Eye (tissue), 1 donor: ENCODE measurements at places on chromosomes 6 and 20.
A peak's percentile ranks its signal among the peaks of the same experiment; 100 is the strongest.

DNA sequence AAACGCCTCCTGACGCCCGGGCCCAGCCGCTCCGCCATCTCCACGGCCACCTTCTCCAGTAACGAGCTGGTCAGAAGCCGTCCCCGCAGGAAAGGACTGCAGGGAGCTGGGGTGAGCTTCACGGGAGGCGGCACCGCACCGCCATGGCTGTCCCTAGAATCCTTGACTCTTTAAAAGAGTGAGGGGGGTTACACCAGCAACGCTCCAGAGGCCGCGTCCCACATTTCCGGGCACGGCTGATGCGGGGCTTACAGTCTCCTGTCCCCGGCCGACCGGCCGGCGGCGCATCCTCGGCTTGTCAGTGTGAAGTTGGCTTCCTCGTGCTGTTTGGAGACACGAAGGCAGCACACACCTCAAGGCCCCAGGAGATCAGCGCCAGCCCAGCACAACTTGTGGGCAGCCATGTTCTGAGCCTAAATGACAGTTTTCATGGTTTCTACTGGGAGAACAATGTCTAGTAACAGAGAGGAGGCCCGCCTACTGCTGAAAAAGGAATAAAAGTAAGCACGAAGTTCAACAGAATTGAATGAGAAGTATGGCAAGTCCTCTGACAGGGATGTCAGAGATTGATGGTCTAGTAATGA, 30.4 kb downstream of the SLC2A4RG start:
- DNase-seq, result no peak

DNA sequence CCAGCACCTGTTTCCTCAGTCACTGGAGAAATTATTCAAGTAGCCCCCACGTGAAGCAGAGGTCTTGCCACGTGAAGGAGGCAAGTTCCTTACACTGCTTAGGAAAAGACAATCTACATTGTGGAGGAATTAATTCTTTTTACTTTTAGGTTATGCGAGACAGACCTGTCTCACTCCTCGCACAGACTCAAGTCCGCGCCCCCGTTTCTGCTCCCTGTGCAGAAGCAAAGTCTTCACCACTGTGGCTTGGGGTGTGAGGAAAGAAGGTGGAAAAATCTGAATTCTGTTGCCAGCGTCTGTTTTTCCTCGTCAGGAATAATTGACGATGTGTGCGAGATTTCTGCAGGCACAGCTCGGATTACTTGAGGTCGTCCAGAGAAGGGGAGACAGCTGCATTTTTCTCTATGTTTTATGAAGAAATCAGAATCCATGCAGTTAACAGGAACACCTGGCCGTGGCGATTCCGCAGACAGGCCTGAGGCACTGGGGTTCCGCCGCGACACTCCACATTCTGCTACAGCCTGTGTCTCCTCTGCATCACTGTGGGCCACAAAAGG, 185.1 kb downstream of the SMOC2 start:
- no peak for DNase-seq

DNA sequence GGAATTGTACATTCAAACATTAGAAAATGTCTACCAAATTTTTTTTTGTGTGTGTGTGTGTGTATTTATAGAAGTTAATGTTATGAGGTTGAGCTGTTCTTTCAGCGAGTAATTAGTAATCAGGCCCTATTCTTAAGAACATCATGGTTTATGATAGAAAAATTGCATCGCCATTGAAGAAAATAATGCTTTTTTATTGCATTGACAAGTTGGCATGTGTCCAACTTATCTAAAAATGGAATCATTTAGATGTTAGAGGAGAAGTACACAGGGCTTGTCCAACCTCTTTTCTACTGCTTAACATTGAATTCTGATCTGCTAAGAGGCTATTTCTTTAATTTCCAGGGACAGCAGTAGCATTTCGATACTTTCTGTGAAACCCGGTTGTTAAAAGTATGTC, 61.6 kb upstream of the ADGRG6 start:
- no peak for DNase-seq

GRCh38 chr6:103122766-103123601, 1729.5 kb downstream of the GRIK2 start:
- peak; percentile 86 for DNase-seq

DNA sequence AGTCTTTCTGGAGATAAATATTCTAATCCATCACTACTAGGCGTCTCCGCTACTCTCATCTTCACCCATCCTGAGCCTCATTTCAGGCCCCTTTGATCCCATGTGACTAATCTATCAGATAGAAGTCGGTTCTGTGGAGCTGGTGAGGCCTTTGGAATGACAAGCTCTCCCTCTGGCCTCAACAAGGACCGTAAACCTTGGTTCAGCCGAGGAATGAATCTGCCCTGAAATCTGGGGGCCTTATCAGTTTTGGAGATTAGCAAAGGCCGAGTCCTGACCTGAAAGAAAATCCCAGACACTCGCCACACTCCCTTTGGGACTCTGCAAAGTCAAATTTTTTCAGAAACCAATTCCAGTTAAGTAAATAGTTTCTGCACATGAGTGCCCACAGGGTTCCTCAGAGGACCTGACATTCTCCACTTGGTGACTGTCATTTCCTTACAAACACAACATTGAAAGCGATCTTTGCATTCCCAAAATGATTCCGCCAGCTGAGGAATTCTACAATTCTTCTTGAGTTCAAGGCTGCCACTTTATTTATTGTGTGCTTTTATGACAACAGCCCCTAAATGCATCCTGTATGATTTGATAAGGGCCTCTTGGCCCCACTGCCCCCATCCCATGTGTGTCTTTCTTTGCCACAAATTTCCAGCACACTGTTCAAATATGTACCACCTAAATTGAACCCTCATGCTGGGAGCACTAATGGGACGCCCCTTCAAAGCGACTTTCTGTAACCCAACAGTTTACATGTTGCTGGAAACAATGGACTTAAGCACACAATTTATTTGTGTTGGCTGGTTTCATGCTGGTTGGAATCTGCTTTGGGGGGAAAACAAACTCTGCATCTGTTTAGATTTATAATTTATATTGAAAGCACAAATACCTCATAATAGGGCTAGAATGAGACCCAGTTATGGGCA, 10.0 kb upstream of the RIPOR3 start:
- no peak for DNase-seq

- no peak for DNase-seq
Observed at GRCh38 chr20:41507851-41508250, 110.3 kb downstream of the CHD6 start.

- DNase-seq, result no peak
Observed at GRCh38 chr6:135493218-135493961, 4.2 kb downstream of the AHI1 start.

GRCh38 chr6:52900536-52900935, 9.0 kb downstream of the GSTA3 start:
- no peak for DNase-seq

DNA sequence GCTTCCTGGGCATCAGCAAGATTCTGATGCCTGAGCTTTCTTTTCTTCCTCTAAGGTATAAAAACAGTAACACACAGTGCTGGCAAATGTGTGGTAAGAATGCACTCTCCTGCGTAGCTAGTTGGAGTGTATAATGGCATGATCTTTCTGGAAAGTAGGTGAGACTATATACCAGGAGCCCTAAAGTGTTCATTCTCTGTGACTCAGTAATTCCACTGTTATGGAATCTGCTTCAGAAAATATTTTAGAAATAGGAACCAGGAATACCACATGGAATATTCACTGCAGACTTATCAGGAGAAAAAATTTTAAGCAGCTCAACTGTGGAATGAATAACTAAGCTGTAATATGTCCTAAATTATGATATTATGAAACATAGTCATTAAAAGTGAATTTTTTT, 16.9 kb upstream of the CSE1L start:
- DNase-seq, result no peak

- no peak for DNase-seq
Observed at GRCh38 chr20:50992336-50992732, 30.6 kb downstream of the KCNG1 start.

GRCh38 chr6:167746390-167746907, 80.3 kb upstream of the AFDN start:
- DNase-seq, result no peak

GRCh38 chr20:23873370-23874015, 6.1 kb downstream of the CST5 start:
- DNase-seq, result no peak

DNA sequence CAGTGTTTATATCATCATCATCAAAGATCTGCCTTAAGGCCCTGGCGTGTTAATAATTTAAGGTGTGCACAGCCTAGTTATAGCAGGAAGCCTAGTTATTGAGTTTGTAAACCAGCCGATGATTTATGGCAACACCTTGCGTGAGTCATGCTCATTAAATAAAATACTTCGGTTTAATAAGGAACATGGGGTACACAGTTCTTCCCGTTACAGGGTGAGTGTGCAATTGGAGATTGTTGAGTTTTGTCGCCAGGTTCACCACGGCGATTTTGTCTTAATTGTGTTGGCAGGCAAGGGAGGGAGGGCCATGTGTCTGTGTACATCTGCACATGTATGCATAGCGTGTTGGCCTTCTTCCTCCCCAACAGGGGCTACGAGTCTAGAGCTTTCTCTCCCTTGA, 104.0 kb downstream of the TFAP2A start:
- peak; percentile 4 for DNase-seq

- DNase-seq, result no peak
Observed at GRCh38 chr6:91266156-91266555, 679.3 kb upstream of the MAP3K7 start.

DNA sequence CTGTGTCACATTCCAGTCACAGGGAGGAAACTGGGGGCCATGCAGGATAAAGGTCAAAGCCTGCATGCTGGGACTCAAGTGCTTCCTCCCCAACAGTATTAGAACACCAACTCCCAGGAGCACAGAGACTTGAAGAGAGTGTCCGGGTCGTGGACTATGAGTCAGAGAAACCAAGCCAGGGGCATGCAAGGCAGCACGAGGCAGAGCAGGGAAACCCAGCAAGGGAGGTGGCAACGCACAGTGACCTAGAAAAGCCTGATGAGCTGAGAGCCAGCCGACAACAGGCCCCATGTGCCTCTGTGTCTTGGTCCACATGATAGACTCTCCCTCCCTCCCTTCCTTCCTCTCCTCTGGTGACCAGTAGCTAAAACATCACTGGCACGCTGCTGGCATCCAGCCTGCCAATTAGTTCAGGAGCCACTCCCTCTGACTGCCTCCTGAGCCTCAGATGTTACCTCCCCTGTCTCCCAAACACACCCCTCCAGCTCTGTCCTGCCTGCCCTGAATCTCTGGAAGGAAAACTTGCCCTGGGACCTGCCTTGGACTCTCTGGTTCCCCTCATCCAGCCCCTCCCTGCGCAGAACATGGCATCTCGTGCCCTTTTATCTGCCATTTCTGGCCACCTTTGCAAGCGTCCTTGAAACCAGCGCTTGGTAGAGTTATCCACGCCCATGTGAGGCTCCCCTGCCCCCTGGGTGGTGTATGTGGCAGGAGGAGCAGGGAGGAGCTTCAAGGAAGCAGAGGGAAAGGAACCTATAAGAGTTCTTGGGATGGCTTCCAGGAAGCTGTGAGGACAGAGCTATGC, 16.2 kb upstream of the RNF39 start:
- peak; percentile 31 for DNase-seq

- peak; percentile 70 for DNase-seq
Observed at GRCh38 chr6:158361068-158361467, 48.8 kb downstream of the TULP4 start.

DNA sequence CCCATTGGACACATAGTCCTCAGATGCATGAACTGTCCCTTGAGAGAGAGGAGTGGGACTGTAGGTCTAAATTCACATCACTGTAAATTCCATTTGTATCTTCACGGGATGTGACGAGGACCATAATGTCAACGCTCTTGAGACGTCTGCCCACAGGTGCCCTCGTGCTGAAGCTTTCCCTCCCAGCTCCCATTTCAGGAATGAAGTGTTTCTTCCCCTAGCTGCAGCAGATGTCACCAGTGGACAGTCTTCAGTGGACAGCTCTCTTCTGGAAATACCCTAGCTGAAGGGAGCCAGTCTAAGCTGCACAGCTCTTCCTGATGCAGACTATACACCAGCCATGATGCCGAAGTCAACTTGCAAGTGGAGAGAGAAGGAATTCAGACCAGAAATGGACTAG, 217.4 kb upstream of the ECI2 start:
- DNase-seq, result no peak

- no peak for DNase-seq
Observed at GRCh38 chr6:78062993-78063392, 410.2 kb downstream of the MEI4 start.

DNA sequence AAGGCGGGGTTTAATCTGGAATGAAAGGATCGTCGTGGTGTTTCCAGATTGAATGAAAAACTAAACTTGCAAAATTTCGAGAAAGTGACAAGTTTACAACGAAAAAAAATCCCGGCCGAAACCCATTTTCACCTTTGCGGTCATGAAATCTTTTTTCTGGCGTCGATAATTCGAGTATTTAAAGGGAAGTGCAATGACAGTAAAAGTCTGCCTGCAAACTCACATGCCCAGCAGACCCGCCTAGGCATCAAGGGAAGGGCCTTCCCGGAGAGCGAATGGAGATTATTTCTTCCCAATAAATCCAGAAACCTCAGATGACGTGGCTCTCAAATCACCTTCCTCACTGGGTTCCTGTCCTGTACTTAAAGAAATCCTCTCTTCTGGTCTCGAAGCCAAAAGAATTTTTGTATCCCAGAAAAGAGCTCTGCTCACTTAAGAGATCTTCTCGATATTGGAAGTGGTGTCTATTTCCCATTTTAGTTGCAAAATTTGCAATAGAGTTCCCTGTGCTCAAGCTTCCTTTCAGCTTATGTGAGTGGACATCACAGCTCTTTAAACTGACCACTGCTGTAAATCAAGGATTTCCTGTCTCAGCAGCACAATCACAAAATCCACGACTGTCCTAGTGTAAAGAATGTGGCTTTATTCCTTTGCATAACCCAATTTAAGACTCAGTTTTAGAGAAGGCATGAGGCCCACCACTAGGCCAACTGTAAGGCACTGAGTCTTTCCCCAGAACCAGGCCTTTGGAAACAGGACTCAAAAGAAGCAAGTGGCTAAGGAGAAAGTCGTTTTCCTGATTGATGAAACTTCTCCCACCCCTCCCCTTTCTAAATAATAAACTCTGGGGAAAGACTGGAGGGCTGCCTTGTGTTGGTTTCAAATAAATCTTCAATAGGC, 3.9 kb downstream of the OLIG3 start:
- peak; percentile 67 for DNase-seq

- DNase-seq, result no peak
Observed at GRCh38 chr20:35773154-35773751, 1.4 kb downstream of the PHF20 start.

- no peak for DNase-seq
Observed at GRCh38 chr6:148836751-148837150, 89.9 kb downstream of the UST start.

DNA sequence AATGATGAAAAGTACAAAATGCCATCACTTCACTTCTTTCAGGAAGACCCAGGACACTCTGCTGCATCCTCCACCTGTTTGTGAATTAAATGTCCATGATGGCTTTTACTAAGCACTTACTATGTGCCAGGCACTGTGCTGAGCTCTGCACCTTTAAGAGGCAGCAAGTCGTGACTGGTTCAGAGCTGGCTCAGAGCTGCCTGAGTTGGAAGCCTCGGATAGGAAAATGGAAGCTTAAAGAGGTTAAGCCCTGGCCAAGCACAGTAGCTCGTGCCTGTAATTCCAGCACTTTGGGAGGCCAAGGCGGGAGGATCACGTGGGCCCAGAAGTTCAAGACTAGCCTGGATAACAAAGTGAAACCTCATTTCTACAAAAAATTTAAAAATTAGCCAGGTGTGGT, 95.6 kb downstream of the SNX5 start:
- no peak for DNase-seq
